H1 (cell line): ENCODE measurements at places on chromosomes 4 and X. TPM values are rescaled to one million over a fixed set of nuclear protein-coding genes. Genes with fewer than 3 reads are reported as not detected.

Gene SMIM10
- total RNA-seq = 2.1 and 2.3 TPM in 2 replicates

Gene FGB
- not detected in 2 replicates for total RNA-seq

Gene FAM9B
- total RNA-seq = not detected in 2 replicates

Gene TKTL2
- not detected in 2 replicates for total RNA-seq

GRCh38 chr4:176872461-176872860, 79.7 kb upstream of the VEGFC start:
- H3K27ac ChIP-seq = no peak overlapping the region
- no peaks in the 10 kb centered on the region for H3K27me3 ChIP-seq
- no peaks in the 10 kb centered on the region for H3K36me3 ChIP-seq
- no peak overlapping the region for H3K4me3 ChIP-seq
- DNase-seq = no peak

GRCh38 chr4:147790412-147790811, 58.5 kb downstream of the ARHGAP10 start:
- H3K36me3 ChIP-seq = no peaks in the 10 kb centered on the region
- no peaks in the 10 kb centered on the region for H3K27me3 ChIP-seq
- no peaks in the 10 kb centered on the region; the same call in 1 of the 2 replicates for H3K4me1 ChIP-seq
- no peak overlapping the region for H3K27ac ChIP-seq

- H3K36me3 ChIP-seq = no peaks in the 10 kb centered on the region
- no peak for DNase-seq
- H3K27me3 ChIP-seq = no peaks in the 10 kb centered on the region
- H3K4me1 ChIP-seq = no peaks in the 10 kb centered on the region
- H3K4me3 ChIP-seq = no peak overlapping the region
- no peak overlapping the region for H3K27ac ChIP-seq
Measured at GRCh38 chr4:38743866-38744265, 38.9 kb downstream of the TLR10 start.

GRCh38 chr4:17763416-17763815, 18.0 kb downstream of the FAM184B start:
- H3K27ac ChIP-seq = no peak overlapping the region
- peaks cover 3% of the 10 kb centered on the region; the same call in 1 of the 2 replicates for H3K4me1 ChIP-seq
- H3K27me3 ChIP-seq = no peaks in the 10 kb centered on the region
- DNase-seq = no peak
- no peak overlapping the region for H3K4me3 ChIP-seq

DNA sequence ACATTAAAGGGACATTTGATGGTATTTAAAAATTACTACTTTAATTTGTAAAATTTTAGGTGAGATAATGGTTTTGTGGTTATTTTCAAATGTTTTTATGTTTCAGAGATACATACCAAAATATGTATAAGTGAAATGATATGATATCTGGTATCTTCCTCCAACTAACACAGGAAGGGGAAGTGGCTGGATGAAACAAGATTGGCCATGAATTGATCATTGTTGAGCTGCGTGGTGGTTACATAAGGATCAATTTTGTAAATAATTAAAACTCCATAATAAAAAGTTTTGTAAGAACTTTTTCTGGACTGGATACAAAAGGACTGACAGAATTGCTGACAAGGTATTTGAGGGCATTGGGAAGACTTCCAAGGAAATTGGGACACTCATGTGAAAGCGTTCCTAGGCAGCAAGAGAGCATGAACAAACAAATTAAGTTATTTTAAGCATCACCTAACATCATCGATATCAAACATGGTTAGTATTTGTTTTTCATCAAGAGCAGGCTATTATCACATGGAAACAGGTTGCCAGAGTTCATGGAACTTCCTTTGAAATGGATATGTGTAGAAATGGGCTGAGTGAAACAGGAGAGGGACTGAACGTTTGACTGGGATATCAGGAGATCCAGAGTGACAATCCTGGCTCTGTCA, 4.4 kb upstream of the PGM2 start:
- no peak overlapping the region for H3K4me3 ChIP-seq
- no peaks in the 10 kb centered on the region for H3K36me3 ChIP-seq
- DNase-seq = no peak
- peaks cover 3% of the 10 kb centered on the region; the same call in 1 of the 2 replicates for H3K4me1 ChIP-seq
- H3K27ac ChIP-seq = no peak overlapping the region

DNA sequence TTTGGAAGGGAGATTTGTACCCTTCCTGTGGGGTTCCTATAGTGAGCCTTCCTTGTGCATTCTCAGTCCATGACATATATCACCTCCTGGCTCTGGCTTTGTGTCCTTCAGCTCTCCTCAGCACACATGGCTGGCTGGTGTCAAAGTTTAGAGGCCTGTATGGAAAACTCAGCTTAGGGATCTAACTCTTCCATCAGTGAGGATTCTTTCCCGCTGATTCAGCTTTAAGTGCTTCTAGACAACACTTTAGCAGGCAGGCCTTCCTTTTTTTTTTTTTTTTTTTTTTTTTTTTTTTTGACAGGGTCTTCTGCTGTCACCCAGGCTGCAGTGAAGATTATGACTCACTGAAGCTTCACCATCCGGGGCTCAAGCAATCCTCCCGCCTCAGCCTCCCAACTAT, 84.2 kb downstream of the NPNT start:
- no peak overlapping the region for H3K4me3 ChIP-seq
- no peaks in the 10 kb centered on the region for H3K36me3 ChIP-seq
- H3K27ac ChIP-seq = no peak overlapping the region
- DNase-seq = no peak
- no peaks in the 10 kb centered on the region for H3K27me3 ChIP-seq

- H3K27ac ChIP-seq = no peak overlapping the region
- H3K36me3 ChIP-seq = no peaks in the 10 kb centered on the region
- H3K4me3 ChIP-seq = no peak overlapping the region
- DNase-seq = no peak
Measured at GRCh38 chr4:129543299-129543698, 447.3 kb downstream of the C4orf33 start.

- no peak overlapping the region for H3K27ac ChIP-seq
- H3K36me3 ChIP-seq = no peaks in the 10 kb centered on the region
- DNase-seq = no peak
- peaks cover 2% of the 10 kb centered on the region for H3K4me1 ChIP-seq
- no peak overlapping the region for H3K4me3 ChIP-seq
- H3K27me3 ChIP-seq = no peaks in the 10 kb centered on the region
Measured at GRCh38 chr4:3818371-3818770, 52.2 kb downstream of the ADRA2C start.

DNA sequence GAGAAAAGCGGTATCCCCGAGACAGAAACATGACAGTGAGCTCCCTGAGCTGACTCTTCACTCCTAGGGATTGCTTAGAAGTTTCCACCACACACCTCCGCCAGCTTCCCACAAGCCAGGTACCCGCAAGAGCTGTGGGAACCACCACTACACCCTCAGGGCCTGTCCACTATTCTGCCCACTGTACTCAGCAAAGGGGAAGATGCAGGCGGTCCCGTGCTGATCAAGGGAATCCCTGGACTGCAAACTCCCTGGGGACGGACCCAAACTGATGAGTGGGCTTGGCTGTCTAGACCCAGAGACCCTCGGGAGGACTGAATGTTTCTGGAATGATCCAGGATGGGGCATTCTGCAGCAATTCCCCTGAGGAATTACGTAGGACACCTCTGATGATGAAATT, 30.2 kb downstream of the REELD1 start:
- no peak overlapping the region for H3K27ac ChIP-seq
- no peak overlapping the region for H3K4me3 ChIP-seq
- H3K36me3 ChIP-seq = no peaks in the 10 kb centered on the region
- no peak for DNase-seq
- no peaks in the 10 kb centered on the region for H3K4me1 ChIP-seq

- no peaks in the 10 kb centered on the region for H3K27me3 ChIP-seq
- H3K4me1 ChIP-seq = 0 out of 2 replicates have a peak, but pooled peaks cover 1% of the 10 kb centered on the region
- no peak overlapping the region for H3K4me3 ChIP-seq
- H3K36me3 ChIP-seq = no peaks in the 10 kb centered on the region
Measured at GRCh38 chr4:87806520-87806919, 7.2 kb downstream of the IBSP start.

GRCh38 chrX:64198036-64198435, 7.5 kb downstream of the AMER1 start:
- H3K27ac ChIP-seq = no peak overlapping the region
- H3K4me1 ChIP-seq = no peaks in the 10 kb centered on the region
- no peak for DNase-seq
- no peaks in the 10 kb centered on the region for H3K27me3 ChIP-seq
- no peaks in the 10 kb centered on the region for H3K36me3 ChIP-seq

DNA sequence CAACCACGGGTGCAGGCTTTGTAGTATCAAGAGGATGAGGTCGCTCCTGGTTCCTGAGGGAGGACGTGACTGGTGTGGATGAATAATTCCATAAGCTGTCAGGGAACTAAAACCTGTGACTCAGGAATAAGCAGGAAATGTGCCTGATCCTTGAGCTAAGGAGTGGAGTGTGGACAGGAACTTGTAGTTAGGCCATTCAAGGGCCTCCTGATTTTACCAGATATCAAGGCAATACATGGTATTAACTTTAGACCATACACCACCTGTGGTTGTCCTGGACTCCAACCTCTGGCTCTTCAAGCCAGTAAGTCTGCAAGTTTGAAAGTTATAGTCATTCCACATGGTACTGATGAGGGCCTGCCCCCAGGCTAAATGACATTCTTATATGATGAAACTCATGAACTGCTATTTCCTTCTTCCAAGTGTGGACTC, 12.1 kb upstream of the ING2 start:
- H3K4me1 ChIP-seq = no peaks in the 10 kb centered on the region
- no peak overlapping the region for H3K4me3 ChIP-seq
- no peaks in the 10 kb centered on the region for H3K36me3 ChIP-seq
- no peak for DNase-seq
- H3K27ac ChIP-seq = no peak overlapping the region

DNA sequence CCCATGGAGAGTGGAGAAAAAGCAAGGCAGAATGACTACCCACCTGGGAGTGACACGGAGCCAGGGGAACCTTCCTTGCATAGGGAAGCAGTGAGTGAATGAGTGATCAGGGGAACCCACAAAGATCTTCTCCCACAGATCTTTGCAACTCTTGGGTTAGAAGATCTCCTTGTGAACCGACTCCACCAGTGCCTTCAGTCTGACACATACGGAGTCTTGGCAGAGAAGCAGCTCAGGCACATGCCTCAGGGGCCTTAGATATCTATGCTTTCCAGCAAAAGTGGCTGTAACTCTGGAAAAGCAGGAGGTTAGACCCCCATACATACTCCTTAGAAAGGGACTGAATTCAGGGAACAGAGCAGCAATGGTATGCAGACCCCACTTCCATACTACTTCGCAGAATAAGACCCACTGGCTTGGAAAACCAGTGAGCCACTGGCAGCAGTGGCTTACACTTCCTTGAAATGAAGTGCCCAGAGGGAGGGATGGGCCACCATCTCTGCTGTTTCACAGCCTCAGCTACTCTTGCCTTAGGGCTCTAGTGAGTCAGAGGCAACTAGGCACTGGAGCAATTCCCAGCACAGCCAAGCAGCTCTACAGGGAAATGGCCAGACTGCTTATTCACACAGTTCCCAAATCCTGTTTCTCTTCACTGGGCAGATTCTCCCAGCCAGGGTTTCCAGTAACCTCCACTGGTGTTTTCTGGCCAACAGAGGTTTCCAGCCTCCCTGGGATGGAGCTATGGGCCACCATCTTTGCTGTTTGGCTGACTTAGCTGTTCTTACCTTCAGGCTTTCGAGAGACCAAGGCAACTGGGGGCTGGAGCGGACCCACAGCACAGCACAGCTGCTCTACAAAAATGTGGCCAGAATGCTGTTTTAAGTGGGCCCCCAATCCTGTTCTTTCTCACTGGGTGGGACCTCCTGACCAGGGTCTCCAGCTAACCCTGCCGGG, 82.8 kb upstream of the TCEAL2 start:
- no peaks in the 10 kb centered on the region for H3K27me3 ChIP-seq
- DNase-seq = no peak
- H3K4me1 ChIP-seq = no peaks in the 10 kb centered on the region
- H3K4me3 ChIP-seq = no peak overlapping the region
- H3K27ac ChIP-seq = no peak overlapping the region

DNA sequence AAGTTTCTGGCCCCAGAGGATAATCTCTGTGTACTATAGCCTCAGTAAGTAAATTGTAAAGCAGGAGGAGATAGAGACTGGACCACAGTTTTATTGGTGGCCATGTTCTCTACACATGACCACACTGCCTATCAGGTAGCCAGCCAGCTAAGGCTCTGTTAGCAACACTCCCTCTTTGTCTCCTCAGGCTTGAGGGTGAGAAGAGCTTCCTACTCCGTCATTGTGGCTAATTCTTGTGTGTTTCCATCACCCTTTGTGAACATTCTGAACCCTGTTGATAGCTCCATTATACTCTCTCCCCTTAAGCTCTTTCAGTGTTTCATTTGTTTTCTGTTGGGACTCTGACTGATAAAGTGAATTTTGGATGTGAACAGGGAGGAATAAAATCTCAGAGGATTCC, 233.4 kb downstream of the CFAP299 start:
- no peak for DNase-seq
- no peak overlapping the region for H3K4me3 ChIP-seq
- H3K27me3 ChIP-seq = no peaks in the 10 kb centered on the region
- no peak overlapping the region for H3K27ac ChIP-seq

DNA sequence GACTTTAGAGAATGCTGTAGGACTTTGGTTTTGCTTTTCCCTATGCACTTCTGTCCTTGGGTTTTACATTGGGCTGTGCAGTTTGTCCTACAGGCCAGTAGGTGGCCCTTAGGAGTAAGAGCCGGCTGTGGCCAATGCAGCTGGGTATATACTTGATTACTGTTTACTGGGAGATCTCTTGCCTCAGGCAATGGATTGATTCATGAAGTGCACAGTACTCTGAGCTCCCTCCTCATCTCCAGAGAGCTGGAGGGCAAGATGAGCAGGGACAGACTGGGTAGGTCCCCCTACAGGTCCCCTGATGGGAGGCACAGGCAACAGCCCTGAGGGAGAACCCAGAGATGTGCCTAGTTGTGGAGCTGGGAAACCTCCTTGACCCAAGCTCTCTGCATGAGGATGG, 103.8 kb upstream of the QRFPR start:
- H3K4me1 ChIP-seq = no peaks in the 10 kb centered on the region
- no peaks in the 10 kb centered on the region for H3K36me3 ChIP-seq
- H3K27me3 ChIP-seq = no peaks in the 10 kb centered on the region
- no peak overlapping the region for H3K4me3 ChIP-seq
- no peak for DNase-seq
- no peak overlapping the region for H3K27ac ChIP-seq

DNA sequence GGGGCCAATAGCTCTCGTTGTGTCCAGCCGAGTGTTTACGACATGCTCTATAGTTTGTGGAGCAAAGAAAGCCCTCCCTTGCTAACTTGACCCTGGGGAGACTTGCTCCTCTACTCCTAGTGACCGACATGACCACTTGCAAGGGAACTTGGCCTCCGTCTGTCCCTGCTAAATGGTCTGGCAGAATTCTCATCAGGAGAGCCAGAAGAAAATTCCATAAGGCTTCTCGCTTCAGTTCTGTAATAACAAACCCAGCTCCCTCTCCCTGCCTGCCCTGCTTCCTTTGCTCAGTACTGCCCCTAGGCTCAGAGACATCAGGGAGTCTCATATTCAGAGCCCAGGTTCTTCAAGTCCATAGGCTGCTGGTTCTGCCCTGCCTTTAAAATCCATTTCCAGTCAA, 13.0 kb downstream of the DOCK11 start:
- H3K4me3 ChIP-seq = no peak overlapping the region
- no peak for DNase-seq
- H3K27ac ChIP-seq = no peak overlapping the region
- H3K36me3 ChIP-seq = no peaks in the 10 kb centered on the region
- H3K4me1 ChIP-seq = no peaks in the 10 kb centered on the region

- no peaks in the 10 kb centered on the region for H3K27me3 ChIP-seq
- H3K36me3 ChIP-seq = no peaks in the 10 kb centered on the region
- no peak overlapping the region for H3K4me3 ChIP-seq
- peaks cover 4% of the 10 kb centered on the region for H3K4me1 ChIP-seq
- no peak for DNase-seq
Measured at GRCh38 chr4:48223633-48224295, 45.9 kb downstream of the TEC start.
